Fibroblast of lung (primary cell): ENCODE measurements at places on chromosomes 6 and 20. TPM values are rescaled to one million over a fixed set of nuclear protein-coding genes. Genes with fewer than 3 reads are reported as not detected.

Gene ADISSP
- polyA plus RNA-seq = 17.0 and 44.3 TPM in 2 replicates

Gene CDSN
- not detected in 2 replicates for polyA plus RNA-seq

Gene COL19A1
- polyA plus RNA-seq = 0.01 TPM in 1 of 2 replicates, not detected in the other

Gene TREM1
- 0.25 TPM in 1 of 2 replicates, not detected in the other for polyA plus RNA-seq

Gene FNDC1
- polyA plus RNA-seq = 0.03 and 0.23 TPM in 2 replicates

Gene TRPC4AP
- 86.7 and 89.7 TPM in 2 replicates for polyA plus RNA-seq

Gene STK35
- 8.5 and 10.6 TPM in 2 replicates for polyA plus RNA-seq

Gene BMP5
- polyA plus RNA-seq = 0.05 TPM in 1 of 2 replicates, not detected in the other

Gene CENPQ
- polyA plus RNA-seq = 7.3 and 12.0 TPM in 2 replicates

Gene OTOR
- polyA plus RNA-seq = not detected in 2 replicates

Gene UNC93A
- not detected in 2 replicates for polyA plus RNA-seq

Gene MLN
- polyA plus RNA-seq = not detected in 2 replicates

Gene MYCT1
- polyA plus RNA-seq = 0.08 TPM in 1 of 2 replicates, not detected in the other

Gene CGA
- polyA plus RNA-seq = 0.09 and 0.18 TPM in 2 replicates

Gene FLRT3
- polyA plus RNA-seq = 2.9 and 10.8 TPM in 2 replicates

Gene PCSK2
- 0.09 and 1.2 TPM in 2 replicates for polyA plus RNA-seq

Gene GRIK2
- polyA plus RNA-seq = 0.12 and 0.40 TPM in 2 replicates

Gene LSM14B
- 20.2 and 24.7 TPM in 2 replicates for polyA plus RNA-seq

Gene JPH2
- polyA plus RNA-seq = 0.51 and 4.9 TPM in 2 replicates

Gene TRIM15
- not detected in 2 replicates for polyA plus RNA-seq

Gene STMND1
- polyA plus RNA-seq = 0.06 TPM in 1 of 2 replicates, not detected in the other

Gene DPPA5
- not detected in 2 replicates for polyA plus RNA-seq

Gene PXMP4
- polyA plus RNA-seq = 4.1 and 5.2 TPM in 2 replicates

Gene EPB41L1
- polyA plus RNA-seq = 13.9 and 16.2 TPM in 2 replicates

Gene DNAJC5
- 29.2 and 29.6 TPM in 2 replicates for polyA plus RNA-seq
